ENCODE measurements at places on chromosomes 6 and 20.

GRCh38 chr6:143539106-143539505 lies 27.6 kb upstream of the FUCA2 start:
- no peak for DNase-seq

DNA sequence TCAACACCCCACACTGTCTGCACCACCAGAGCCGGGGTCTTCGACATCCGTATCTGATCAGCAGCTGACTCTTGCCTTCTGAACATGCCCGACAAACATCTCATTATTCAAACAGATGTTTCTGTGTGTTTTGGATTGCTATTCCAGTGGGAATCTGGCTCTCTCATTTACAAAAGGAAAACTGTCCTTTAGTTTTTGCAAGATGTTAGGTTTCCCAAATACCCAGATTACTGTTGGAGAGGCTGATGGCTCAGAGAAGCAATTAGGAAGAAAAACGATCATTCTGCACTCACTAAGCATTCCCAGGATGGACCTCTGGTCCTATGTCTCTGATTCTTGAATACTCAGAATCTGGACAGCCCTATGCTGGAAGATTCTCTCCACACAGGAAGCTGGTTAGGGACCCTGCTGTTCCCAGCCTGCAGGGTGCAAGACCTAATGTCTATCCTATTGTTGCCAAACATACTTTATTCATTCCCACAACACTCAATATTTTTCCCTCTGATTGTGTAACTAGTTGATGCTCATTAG lies 532.9 kb downstream of the CDH26 start:
- DNase-seq: no peak

- no peak for DNase-seq
Observed at GRCh38 chr6:138297761-138298298, 79.5 kb upstream of the PBOV1 start.

- no peak for DNase-seq
Observed at GRCh38 chr6:159061805-159062563, 17.2 kb upstream of the TAGAP start.

- DNase-seq: no peak
Observed at GRCh38 chr6:21628160-21628559, 34.6 kb downstream of the SOX4 start.

GRCh38 chr6:157254538-157254937 lies 68.8 kb downstream of the TMEM242 start:
- DNase-seq: no peak

- DNase-seq: no peak
Observed at GRCh38 chr20:36744764-36745191, 1.1 kb downstream of the NDRG3 start.

- DNase-seq: no peak
Observed at GRCh38 chr6:43790031-43790430, 20.0 kb downstream of the VEGFA start.
